ENCODE measurements at places on chromosomes 13 and 19.

- peak; percentile 42 for DNase-seq
Observed at GRCh38 chr13:78319101-78319627, 284.2 kb downstream of the POU4F1 start.

GRCh38 chr19:18589380-18590272 is 1.0 kb downstream of the REX1BD start:
- DNase-seq, result peak; percentile 78

DNA sequence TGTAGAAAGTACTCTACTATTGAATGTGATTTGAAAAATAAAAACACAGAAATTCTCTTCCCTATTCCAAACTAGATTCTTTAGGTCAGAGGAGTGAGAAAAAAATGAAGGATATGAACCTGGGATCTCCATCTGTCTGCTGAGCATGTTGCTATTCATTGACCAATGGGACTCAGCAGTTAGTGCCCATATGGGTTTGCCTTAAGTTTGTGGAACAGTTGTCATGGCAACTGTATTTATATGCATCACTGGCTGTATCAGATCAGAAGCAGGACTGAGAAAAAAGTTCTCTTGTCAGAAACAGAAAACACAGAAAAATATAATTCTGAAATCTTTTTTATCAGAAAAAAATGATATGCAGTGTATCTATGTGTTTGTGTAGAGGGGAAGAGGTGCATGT is 73.3 kb upstream of the ATXN8OS start:
- no peak for DNase-seq

DNA sequence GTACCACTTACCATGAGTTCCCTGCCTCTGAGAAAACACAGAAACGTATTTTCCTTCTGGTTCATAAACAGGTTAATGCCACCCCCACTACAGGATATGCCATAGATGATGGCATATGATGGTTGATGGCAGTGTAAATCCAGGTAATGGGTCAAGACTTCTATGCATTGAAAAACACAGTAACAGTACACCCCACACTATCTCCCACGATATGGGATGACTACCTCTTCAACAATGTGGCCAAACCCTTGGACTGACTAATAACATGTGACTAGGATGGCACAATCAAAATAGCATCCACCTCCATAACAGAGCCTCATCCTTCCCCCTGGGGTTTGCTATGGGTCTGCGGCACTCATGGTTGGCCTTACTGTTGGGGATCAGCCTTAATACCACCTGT is 22.0 kb downstream of the ZNF235 start:
- peak; percentile 76 for DNase-seq

- peak; percentile 18 for DNase-seq
Observed at GRCh38 chr13:110047496-110047895, 259.5 kb downstream of the COL4A1 start.

GRCh38 chr13:73820688-73821087 is 313.5 kb downstream of the KLF12 start:
- DNase-seq, result no peak

- DNase-seq, result no peak
Observed at GRCh38 chr19:2135474-2136402, 15.6 kb downstream of the AP3D1 start.

DNA sequence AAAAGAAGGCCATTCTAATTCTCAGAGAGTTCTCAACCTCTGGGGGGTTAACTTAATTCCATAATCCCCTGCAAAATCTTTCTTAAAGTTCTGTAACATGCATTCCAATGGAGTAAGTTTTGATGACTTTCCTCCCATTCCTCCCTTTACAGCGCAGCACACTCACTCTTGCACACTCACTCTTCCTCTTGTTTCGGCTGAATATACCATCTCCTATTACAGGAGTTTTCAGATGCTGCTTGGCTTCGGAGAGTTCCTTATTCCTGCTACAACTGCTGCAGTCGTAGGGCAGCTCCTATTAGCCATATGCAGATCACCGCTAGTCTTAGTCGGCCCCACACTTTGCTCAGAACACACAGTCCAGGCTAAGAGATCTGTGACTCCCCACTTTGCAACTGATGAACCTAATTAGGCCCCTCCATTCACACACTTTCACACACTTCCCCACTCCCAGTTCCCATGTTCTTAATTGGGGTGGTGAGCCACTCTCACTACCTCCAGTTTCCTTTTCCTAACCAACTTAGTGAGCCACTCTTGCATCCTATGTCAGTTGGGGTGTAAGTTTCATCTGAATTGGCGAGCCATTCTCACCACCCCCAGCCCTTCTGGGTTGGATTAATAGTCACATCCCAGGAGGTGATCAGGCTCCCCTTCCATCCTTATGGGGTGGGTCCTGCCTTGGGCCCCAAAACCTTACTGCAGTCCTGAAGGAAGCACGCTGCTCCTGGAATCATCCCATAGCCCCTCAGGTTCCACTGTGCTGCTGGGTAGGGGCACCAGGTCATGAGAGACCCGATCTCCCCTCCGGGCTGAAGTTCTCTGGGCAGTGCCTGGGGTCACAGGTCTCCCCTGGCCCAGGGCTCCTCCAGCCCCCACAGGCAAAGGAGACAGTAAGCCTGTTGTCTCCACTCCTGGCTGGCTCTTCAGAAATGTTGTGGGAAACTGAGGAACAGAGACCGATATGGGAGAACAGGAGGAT is 53.9 kb downstream of the OR10H4 start:
- DNase-seq, result no peak

- peak; percentile 82 for DNase-seq
Observed at GRCh38 chr13:113647351-113648215, 10.4 kb downstream of the ATP4B start.

DNA sequence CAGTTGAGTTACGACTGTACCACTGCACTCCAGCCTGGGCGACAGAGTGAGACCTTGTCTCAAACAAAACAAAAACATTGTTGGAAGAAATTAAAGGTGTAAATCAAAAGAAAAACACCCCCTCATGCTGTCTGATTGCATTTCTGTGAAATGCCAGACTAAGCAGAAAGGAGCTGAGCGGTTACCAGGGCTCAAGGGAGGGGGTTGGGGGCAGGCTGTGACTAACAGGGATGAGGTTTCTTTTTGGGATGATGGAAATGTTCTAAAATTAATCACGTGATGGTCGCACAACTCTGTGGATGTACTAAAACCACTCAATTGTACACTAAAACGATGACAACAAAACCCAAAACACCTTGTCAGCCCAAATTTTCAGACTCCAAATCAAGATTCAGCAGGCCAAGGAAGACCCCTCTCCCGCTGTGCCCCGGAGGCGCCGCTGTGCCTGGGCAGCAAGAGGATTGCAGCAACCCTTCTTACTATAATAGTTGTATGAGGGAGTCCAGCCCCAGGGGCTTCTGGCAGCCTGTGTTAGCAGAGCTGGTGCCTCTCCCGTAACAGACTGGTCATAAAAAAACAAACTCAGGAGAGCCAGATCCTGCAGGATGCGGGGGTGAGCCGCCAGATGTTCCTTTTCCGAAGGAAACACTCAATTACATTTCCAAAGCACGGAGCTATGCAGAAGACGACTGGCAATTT is 20.9 kb downstream of the CAPS start:
- DNase-seq, result no peak

- peak; percentile 62 for DNase-seq
Observed at GRCh38 chr13:41960211-41960636, 685 bp downstream of the VWA8 start.

DNA sequence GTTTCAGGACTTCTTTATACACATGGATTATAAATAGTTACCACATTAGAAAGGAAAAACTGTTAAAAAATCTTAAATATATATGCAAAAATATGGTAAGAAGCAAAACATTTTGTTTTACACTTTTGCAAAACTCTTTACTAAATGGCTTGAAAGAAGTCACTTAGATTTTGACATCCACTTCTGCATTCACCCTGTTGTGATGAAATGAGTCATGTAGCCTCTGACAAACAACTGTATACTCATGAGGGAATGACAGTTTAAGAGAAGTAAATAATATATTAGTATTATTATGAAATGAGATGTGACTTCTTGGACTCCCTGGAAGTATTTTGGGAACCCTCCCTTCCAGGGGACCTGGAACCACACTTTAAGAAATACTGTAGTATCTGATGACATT is 275.6 kb downstream of the DACH1 start:
- peak; percentile 13 for DNase-seq

- DNase-seq, result peak; percentile 47
Observed at GRCh38 chr13:44305917-44306370, 67.7 kb upstream of the SERP2 start.

- DNase-seq, result no peak
Observed at GRCh38 chr13:90402102-90402501, 945.4 kb upstream of the MIR17HG start.

DNA sequence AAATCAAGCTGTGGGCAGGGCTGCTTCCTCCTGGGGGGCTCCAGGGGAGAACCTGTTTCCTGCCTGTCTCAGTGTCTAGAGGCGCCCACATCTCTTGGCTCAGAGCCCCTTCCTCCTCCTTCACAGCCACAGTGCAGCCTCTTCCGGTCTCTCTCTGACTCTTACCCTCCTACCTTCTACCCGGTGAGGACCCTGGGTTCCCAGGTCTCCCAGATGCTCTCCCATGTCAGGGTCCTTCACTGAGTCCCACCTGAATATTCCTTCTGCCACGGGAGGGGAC is 153.1 kb downstream of the KDM4B start:
- DNase-seq, result no peak

GRCh38 chr13:74306496-74306895 is 172.3 kb upstream of the KLF12 start:
- no peak for DNase-seq

Measured in epithelial cell of esophagus (primary cell).